NCI-H2107 (cell line): ENCODE measurements at places on chromosomes 7 and 10.

GRCh38 chr10:17077346-17077781, 52.2 kb downstream of the CUBN start:
- DNase-seq = no peak

DNA sequence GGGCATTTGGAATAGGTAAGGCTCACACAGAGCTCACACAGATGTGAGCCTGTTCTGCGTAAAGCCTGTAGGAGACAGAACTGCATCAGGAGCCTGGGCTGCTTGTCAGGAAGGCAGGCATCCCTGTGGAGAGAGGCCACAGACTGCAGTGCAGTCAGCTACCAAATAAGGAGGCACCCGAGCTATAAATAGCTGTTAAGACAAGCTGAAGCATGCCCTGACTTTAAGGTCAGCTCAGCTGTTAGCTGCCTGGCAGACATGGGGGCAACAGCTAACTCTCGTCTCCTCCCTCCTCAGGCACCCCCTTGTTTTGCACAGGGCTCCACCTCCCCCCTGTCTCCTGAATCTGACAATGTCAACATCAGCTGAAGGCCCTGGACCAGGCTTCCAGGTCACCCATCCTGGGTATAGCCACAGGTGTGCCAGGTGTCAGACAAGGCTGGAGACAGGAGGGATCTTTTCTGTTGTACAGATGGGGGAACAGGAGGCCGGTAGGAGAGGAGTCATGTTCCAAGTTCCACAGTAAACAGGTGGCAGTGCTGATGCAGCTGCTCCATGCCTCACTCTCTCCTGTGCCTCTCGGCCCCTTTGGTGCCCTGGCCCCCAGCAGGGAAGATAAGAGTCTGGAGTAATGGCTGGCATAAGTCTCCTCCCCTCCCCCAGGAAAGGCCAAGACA, 27.6 kb upstream of the MKRN1 start:
- peak; percentile 93 for DNase-seq

DNA sequence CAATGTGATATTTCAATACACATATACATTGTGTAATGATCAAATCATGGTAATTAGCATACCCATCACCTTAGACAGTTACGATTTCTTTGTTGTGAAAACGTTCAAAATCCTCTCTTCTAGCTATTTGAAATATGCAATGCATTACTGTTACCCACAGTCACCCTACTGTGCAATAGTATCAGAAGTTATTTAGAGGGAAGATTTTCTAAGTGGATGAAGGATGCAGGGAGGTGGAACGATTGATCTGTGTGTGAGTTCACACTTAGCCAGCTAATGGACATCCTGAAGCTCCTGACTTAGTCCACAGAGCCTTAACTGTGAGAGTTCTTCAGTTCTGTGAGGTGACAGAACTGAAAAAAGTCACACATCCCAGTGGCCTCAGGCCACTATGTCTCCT, 97.2 kb upstream of the LAMB4 start:
- DNase-seq = no peak

GRCh38 chr7:121639705-121640104, 233.3 kb upstream of the PTPRZ1 start:
- no peak for DNase-seq

DNA sequence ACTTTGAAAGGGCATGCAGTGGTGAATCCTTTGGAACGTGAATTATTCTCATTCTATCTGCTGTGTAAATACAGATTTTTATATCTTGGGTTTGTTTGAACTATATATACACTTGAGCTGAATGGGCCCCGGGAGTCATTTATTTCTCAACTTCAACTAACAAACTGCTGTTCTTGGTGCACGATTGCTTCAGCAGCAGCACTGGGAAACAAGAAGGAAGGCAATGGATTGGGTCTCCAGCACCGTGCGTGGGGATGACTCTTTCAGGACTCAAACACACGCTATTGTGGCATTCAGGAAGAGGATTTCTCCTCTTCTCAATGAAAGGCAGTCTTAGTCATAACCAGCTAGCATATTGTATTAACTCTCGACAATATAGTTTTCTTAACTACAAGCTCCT, 226.0 kb upstream of the NFE2L3 start:
- no peak for DNase-seq

- DNase-seq = no peak
Observed at GRCh38 chr7:7156663-7157062, 25.7 kb upstream of the C1GALT1 start.

DNA sequence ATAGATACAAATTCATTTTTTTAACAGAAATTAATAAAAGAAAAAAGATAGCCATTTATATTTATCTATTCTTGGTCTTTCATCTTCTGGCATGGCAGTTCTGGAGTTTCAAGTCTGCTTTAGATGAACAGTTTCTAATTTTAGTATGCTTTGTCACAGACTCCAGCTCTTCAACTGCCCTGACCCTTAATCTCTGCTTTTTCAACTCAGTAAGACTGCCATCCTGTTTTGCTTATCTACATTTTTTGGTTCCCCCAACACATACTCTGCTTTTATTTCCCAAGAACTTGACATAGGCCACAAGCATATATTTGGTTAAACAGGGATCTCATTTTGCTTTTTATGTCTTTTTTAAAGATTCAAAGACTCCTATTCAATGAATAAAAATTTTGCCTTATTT, 309.3 kb upstream of the KCND2 start:
- no peak for DNase-seq

DNA sequence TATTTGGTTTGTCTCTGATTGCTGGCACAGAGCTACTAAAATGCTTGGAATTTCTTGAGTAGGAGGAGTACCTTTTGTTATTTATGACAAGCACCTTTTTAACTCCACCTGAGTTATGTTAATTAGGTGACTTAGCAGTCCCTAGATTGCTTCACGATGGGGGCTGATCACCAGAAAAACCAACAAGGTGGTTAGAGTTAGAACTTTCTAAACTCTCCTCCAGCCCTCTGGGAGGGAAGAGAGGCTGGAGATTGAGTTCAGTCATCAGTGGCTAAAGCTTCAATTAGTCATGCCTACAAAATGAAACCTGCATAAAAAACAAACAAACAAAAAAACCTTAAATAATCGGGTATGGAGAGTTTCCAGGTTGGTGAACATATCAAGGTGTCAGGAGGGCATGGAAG, 23.6 kb upstream of the ING3 start:
- DNase-seq = no peak

DNA sequence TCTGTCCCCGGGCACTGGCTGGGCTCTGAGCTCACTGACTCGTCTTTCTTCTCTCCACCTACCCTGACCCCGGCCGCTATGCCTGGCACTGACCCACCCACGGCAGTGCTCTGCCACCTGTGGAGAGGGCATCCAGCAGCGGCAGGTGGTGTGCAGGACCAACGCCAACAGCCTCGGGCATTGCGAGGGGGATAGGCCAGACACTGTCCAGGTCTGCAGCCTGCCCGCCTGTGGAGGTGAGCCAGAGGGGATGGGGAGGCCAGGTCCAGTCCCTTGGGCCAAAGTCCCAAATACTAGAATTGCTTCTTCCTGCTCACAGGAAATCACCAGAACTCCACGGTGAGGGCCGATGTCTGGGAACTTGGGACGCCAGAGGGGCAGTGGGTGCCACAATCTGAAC, 27.3 kb downstream of the TBATA start:
- no peak for DNase-seq

GRCh38 chr10:80526742-80527141, 11.0 kb upstream of the SH2D4B start:
- DNase-seq = no peak

DNA sequence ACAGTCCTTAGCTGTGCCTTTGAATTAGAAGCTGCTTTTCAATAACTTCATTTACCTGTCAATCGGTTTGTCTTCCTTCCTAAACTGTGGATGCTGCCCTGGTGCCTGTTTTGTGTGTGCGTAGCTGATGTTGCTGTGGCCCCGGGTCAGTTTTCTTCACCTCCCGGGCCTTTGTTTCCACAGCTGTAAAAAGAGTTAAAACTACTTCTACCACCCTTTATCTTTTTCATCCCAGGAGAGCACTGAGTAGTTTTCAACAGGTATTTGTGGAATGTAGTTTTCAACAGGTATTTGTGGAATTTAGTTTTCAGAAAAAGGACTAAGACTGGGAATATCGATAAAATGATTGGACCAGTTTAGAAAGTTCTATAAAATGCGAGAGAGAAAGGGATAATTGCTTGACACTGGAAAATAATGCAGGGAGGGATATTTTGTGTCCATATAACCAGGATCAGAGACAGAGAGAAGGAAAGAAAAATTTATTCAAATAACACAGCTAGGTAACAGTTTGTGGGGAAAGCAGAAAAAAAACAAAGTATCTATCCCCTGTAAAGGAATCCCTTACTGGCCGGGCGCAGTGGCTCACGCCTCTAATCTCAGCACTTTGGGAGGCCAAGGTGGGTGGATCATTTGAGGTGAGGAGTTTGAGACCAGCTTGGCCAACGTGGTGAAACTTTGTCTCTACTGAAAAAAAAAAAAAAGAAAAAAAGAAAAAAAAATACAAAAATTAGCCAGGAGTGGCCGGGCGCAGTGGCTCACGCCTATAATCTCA, 15.9 kb upstream of the IGF2BP3 start:
- DNase-seq = no peak

DNA sequence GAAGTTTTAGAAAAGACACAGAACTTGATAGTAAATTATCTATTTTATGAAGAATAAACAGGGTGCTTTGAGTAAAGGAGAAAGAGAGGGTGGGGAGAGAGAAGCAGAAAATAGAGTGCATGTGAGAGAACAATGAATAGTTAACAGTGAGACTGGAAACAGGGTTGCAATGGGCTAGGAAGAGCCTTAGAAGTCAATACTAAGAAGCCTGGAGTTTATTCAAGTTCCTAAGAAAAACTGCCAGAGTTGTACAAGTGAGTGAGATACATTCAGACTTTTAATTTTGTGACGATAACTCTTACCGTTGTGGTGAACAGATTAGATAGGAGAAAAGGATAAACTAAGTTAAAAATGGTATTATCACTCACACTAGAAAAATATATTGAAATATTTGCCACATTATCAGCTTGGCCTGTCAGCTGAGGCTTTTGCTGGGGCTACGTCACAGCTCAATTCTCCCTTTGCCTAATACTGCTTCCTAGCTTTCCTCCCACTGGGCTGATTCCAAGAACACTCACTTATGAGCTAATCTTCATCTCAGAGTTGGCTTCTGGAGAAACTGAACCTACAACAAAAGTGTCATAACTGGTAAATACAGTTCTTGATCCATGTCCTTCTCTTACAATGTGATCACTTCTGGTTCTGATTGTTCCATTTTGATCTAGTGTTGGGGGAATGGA, 92.7 kb downstream of the SEMA3D start:
- DNase-seq = no peak

DNA sequence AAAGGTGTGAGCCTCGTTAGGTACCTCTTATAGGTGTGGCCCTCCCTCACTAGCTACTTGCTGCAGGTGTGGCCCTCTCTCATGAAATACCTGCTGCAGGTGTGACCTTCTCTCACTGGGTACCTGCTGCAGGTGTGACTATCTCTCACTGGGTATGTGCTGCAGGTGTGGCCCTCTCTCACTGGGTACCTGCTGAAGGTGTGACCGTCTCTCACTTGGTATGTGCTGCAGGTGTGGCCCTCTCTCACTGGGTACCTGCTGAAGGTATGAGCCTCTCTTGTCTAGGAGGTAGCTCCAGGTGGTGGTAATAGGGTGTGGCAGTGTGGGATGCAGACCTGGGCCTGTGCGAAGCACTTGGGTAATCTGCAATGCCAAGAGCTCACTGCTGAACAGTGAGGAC, 170.7 kb upstream of the PLPP4 start:
- DNase-seq = no peak

DNA sequence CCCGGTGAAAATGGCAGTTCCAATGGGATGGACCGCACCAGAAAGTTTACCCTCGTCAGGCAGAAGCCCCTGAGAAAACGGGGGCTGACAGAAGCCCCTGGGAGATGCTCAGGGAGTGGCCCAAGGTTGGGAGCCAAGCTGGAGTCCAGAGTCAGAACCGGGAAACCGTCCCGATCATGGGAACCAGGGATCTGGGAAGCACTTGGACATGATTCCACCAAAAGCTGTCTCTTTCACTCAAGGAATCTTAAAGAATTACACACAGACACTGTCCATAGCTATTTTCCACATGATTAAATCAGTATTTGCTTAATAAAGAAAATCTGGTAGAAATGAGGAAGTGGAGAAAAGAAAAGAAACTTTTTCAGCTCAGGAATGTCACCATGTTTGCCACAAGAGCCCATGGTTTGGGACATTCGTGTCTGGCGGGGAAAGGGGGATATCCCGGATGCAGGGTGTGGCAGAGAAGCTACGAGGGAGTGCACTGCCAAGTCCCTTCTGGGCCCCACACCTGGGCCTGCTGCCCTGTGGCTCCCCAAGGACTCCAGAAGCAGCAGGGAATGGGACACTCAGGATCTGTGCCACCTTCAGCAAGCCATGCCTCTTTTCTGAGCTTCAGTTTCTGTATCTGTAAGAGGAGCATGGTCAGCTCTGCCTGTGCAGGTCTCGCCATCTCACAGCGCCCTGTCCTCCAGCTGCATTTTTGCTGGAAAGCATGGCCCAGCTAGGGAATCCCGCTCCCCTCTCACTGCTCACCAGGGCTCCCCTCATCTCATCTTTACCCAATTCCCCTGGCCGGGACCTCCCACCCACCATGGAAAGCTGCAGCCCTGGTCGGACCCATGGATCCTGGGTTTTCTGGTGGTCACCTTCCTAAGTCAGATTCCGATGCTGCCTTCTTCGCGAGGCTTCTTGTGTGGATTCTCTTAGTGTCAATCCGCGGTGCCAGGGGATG, 225.1 kb upstream of the GRB10 start:
- no peak for DNase-seq

GRCh38 chr10:97186911-97187310, 1.2 kb upstream of the SLIT1 start:
- no peak for DNase-seq

- no peak for DNase-seq
Observed at GRCh38 chr10:27861781-27862180, 116.2 kb upstream of the MKX start.

DNA sequence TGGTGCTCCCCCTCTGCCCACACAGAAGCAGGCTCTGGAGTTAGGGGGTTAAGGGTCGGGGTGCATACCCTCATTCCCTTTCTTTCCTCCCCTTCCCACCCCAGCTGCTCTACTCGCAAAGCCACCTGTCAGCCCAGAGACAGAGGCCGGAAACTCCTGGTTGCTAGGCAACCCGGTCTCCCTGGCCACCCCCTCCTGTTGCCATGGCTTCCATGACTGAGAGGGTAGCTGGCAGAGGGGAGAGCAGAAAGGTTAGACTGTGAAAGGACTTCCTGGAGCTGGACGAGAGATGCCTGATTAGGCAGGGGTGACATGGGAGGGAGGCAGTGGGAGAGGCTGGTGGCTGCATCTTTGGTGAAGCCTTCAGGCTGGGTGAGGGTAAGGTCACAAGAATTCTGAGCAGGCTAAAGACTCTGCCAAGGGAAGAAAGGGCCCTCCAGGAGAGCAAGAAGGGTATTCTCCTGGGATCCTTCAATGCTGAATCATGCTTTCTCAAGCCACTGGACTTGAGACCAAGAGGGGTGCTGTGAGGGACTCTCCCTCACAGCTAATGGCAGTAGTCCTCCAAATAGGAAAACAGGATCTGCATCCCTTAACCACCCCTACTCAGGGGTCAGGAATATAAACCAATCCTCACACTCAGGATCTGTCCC, 5.4 kb downstream of the PSD start:
- peak; percentile 10 for DNase-seq

DNA sequence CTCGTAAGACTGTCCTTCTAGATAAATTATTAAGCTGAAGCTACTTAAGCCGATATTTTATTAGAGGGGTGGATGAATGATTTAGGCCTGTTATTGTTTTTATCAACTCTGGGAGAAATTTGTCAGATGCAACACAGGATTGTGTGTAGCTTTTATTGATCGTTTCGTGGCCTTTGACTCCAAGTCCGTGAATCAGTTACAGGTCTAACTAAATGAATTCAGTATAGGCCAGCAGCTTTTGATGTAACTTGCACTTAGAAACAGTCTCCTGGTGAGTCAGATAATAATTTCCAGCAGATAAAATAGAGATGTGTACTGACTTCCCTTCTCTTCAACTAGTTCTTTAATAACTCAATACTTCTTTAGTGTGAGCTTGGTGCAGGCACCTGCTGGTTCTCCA, 341.7 kb upstream of the SMIM30 start:
- DNase-seq = no peak
